NAMALWA (cell line): ENCODE measurements at places on chromosomes 13 and 19.
A peak's percentile ranks its signal among the peaks of the same experiment; 100 is the strongest.

GRCh38 chr13:21015284-21015683 is 46.1 kb downstream of the LATS2 start:
- DNase-seq: no peak

DNA sequence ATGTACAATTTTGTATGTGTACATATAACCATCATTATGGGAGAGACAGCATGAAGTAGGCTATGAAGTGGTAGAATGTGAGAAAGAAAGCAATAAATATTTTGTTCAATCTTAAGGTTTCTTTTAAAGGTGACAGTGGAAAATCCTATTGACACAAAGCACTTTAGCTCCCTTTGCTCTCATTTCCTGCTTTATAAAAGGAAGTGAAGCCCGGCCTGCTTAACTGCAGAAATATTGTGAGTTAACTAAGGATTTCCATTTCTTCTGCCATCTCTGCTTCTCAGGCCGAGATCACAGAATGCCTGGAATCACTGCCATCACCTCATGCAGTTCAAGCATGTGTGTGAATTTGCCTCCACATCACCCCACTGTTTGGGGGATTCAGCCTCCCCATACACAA is 83.5 kb downstream of the FRY start:
- DNase-seq: peak; percentile 38

DNA sequence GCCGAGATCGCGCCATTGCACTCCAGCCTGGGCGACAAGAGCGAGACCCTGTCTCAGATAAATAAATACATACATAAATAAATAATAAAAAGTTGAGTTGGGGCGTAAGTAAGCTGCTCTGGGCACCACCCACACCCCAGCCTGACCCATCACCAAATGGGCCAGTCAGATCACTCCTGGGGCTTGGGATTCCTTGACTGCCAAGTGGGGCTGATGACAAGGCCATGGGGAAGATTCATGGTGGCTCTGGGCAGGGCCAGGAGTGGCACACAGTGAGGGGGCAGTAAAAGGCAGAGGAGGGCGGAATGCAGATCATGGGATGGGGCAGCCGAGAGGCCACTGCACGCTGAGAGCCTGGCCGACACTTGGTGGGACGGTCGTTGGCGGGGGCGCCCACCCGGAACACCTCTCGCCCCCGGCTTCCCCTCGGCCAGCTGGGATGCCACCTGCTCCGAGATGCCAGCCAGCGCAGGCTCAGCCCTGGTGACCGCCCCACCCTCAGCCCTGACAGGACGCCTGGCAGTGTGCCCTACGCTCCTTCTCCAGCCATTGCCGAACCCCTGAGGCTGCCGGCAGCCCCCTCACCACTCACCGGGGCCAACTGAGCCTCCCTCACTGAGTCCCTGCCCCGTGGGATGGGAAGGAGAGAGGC is 10.9 kb downstream of the ZNF653 start:
- no peak for DNase-seq

DNA sequence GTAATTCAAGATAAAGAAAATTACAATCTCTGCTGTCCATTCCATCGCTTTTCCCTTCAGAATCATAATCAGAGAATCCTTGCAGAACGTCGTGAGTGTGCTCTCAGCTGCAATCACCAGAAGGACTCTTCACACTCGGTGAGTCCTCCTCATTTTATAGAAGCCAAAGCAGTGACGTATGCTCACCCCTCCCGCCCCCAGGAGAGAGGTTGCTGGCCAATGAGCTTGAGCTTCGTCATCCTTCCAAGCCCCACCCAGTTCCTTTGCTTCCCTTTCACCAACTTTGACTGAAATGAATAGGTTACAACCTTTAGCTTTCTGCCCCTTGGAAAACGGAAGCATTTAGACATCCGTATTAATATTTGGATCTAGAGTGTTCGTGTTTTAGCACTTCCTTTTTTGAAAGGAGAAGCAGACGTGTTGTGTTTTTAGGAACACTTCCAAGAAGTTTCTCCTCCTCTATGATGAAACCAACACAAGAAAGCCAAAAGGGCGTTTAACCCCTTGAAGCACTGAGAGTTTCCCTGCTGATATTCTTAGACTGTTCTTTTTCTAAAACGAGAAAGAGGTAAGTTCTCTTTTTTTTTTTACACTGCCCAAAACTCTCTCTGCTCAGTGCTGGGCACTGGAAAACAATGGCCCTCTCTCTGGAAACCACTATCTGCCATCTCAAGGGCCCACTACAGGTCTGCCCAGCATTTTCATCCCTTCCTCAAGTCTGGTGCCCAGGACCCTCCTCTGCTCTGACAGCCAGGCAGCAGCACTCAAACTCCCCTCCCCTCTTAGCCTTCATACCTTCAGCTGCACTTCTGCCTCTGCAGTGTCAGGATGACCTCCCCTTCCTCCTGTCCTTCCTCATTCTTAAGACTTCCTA is 44.3 kb upstream of the CEACAM21 start:
- DNase-seq: peak; percentile 97

- peak; percentile 73 for DNase-seq
Observed at GRCh38 chr19:16066611-16067104, 9.6 kb upstream of the TPM4 start.

DNA sequence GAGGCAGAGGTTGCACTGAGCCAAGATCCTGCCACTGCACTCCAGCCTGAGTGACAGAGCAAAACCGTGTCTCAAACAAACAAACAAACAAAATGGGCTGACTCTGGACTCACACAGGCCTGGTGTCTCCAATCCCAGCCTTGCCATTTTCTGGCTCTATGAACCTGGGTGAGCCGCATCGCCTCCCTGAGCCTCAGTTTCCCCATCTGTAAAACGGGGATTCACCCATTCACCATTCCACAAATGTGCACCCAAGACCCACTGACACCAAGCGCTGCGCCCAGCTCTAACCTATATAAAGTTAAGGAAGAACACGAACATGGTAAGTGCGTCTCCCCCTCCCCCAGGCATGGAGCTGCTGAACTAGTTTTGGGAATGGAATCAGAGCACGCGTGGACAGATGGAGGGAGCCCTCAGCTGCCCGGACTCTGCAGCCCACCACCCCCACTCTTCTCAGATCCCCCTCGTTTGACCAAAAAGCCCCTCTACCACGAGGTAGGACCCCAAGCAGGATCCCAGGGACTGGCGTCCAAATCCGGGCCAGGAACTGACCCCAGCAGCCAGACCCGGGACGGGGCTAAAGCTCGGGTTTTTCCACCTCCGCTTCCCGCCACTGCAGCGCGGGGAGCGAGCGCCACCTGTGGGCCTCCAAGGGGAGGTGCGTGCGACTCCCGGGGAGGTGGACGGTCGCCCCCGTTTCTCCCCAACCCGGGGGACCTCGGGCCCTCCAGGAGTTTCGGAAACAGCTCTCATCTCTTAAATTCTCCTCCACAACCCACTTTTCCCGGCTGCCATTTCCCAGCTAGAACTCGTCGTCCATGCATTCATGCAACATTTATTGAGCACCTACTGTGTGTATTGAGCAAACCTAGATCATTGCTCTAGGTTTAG is 33.0 kb upstream of the ADGRE5 start:
- peak; percentile 65 for DNase-seq

- DNase-seq: peak; percentile 41
Observed at GRCh38 chr19:13082192-13083007, 20.3 kb downstream of the LYL1 start.

GRCh38 chr19:16234552-16235445 is 37.1 kb downstream of the AP1M1 start:
- DNase-seq: no peak

GRCh38 chr13:23767838-23768237 is 121.4 kb downstream of the MIPEP start:
- no peak for DNase-seq

DNA sequence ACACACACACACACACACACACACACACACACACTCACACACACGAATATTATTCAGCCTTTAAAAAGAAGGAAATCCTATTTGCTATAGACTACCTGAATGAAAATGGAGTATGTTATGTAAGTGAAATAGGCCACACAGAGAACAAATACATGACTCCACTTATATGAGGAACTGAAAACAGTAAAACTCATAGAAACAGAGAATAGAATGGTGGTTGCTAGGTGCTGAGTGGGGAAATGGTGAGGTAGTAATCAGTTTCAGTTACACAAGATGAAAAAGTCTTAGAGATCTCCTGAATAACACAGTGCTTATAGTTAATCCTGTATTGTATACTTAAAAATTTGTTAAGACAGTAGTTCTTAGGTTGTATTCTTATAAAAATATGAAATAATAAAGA is 8.2 kb downstream of the ZNF677 start:
- peak; percentile 4 for DNase-seq

GRCh38 chr13:23909606-23910005 is 12.3 kb upstream of the C1QTNF9B start:
- DNase-seq: no peak

DNA sequence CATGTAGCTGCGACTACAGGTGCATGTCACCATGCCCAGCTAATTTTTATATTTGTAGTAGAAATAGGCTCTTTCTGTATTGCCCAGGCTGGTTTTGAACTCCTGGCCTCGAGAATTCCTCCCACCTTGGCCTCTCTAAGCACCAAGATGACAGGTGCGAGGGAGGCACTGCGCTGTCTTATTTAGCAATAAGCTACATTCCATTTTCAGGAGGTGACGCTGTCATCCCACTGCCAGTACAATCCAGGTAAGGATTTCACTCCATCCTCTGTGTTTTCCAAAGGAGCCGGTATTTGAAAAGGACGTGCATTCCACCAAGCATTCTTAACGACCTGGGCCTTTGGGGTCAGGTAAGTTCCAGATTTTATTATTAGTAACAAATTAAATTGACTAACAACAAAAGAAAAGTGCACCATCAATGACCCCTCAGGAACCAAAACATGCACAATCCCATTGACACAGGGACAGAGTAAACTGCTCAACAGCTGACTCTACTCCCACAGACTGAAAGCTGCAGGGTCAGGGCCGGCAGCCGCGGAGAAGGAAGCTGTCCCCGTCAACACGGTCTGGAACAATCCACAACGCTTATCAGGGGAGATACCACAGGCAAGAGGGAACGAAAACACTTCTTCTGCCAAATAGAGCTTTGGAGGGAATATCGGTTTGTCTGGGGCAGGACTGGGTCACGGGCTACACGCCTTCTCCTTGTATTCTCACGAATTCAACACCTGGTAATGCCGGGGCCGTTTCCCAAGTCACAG is 82.8 kb downstream of the INSR start:
- no peak for DNase-seq

DNA sequence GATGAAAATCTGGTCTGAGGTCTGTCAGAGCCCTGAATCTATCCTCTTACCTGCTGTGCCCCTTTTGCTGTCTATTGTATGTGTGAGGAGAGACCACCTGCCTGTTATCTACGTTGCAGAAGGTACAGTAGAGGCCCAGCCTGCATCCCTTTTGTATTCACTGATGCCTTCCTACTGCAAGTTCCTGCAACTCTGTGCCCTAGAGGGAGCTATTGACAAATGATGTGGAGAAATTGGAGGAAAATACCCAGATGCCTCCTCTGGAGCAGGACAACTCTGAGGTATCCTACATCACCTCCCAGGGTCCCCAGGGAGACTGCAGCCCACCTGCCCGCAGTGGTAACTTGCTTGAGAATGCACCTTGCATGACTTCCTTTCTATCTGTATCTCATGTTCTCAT is 33.7 kb downstream of the SIAH3 start:
- no peak for DNase-seq

DNA sequence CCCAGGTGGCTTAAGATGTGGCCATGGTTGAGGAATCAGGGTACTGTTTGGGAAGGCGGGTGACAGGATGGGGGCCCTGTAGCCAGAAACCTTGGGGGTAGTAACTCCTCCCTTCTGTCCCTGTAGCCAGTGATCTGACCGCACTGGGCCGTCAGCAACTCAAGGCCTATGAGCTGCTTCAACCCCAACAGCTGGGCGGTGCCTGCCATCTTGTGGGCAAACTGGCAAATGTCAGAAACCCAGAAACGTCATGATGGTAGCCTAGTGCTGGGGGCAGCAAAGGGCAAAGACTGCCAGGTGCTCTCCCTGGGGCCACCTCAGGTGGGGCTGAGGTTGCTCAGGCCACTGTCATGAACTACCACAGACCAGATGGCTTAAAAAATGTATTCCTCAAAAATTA is 3.5 kb downstream of the COPE start:
- peak; percentile 75 for DNase-seq

GRCh38 chr13:51818781-51819511 is 15.0 kb upstream of the DHRS12 start:
- no peak for DNase-seq

DNA sequence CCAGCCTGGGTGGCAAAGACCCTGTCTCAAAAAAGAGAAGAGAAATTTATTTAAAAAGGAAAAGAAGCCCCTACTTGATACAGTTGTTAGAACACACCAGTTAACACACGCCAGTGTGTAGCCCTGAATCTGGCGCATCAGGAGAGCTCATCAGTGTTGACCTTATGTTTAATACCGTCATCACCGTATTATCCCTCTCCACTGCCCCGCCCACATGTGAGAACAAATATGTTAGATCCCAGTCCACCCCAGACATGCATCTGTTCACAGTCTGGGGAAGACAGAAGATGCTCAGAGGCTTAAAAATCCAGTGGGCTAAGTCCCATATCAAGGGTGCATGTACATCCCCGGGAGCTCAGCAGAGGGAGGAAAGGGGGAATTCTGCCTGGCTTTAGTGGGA is 155.2 kb downstream of the DPF1 start:
- DNase-seq: no peak

GRCh38 chr19:14704450-14704849 is 14.6 kb downstream of the ZNF333 start:
- DNase-seq: no peak

GRCh38 chr19:30521937-30522336 is 149.8 kb downstream of the ZNF536 start:
- no peak for DNase-seq

DNA sequence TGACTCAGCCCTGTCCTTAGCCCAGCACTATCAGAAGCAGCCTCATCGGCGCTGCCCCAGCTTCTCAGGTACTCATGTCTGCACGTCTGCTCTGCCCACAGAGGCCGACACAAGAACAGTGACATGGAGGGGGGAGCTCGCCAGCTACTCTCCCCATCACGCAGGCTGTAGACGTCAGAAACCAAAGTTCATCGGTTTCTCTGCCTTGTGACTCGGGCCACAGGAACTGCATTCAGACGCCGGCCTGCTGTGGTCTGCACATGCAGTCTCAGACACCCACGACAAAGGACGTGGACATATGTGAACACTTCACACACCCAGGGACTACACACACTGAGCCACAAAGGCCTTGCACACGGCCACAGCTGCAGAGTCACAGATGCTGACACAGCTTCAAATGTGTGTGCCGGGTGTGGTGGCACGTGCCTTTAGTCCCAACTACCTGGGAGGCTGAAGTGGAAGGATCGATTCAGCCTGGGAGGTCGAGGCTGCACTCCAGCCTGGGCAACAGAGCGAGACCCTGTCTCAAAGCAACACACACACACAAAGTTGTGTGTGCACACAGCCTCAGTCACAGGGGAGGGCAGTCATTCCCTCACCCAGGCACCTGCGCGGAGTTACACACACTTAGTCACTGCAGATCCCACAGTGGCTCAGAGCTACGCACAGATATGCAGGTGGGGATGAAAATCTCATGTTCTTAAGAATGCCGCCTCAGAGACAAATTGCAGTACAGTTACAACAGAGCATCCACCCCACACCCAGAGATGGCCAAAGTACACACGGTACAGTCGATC is 4.9 kb upstream of the ZFP36 start:
- peak; percentile 84 for DNase-seq
